ENCODE measurements at places on chromosomes 2 and 18.

- peak; percentile 12 for DNase-seq
Observed at GRCh38 chr2:29607038-29607420, 314.4 kb downstream of the ALK start.

- no peak for DNase-seq
Observed at GRCh38 chr2:120683081-120683480, 52.6 kb upstream of the GLI2 start.

GRCh38 chr18:12747530-12748315, 44.9 kb downstream of the PSMG2 start:
- DNase-seq, result no peak

- no peak for DNase-seq
Observed at GRCh38 chr2:174341995-174342685, 7.4 kb downstream of the SP9 start.

DNA sequence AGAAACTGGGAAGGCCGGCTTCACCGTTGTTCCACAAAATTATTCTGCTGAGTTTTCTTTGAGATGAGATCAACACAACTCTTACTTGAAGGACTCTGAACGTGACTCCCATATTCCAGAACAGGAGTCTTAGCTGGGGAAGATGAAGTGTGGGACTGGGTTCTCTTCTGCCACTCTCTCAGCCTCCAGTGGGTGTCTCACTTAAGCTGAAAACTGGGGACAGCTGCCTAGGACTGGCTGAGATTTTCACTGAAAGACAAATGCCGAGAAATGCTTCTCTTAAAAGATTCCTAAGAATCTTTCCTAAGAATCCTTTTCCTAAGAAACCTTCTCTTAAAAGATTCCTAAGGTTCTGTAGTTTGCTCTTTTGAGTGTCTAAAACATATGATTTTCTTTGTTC, 156.6 kb upstream of the LHCGR start:
- no peak for DNase-seq

DNA sequence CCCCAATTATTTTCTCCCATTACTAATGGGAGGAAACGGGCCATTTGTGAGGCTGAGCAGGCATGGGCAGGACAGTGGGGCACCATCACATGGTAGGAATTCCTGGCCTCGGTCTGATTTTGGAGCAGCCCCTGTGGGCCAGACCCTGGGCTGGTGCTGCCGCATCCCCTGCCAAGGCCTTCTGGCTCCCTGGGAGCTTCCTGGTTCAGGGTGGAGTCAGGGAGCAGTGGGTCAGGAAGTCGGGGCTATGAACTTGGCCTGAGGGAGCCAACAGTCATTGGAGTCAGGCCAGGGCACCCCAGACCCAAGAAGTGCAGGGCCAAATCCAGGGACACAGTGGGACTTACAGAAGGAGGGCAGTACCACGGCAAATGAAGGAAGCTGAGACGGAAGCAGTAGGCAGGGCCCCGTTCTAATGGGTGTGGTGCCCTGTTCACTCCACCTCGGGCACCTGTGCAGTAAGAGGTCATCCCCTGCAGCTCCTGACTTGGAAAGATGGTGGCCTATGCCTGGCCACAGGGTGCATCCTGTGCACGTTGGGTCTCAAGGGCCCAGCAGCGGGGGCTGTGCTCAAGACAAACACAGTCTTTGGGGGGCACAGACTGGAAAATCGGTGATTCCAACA, 328.1 kb downstream of the SMAD2 start:
- no peak for DNase-seq

- DNase-seq, result no peak
Observed at GRCh38 chr2:191404568-191404991, 159.4 kb downstream of the MYO1B start.

- DNase-seq, result no peak
Observed at GRCh38 chr18:27581296-27581904, 396.3 kb upstream of the CHST9 start.

- peak; percentile 59 for DNase-seq
Observed at GRCh38 chr2:159807183-159808031, 9.4 kb upstream of the CD302 start.

GRCh38 chr2:122491011-122491410, 735.6 kb downstream of the TSN start:
- no peak for DNase-seq

DNA sequence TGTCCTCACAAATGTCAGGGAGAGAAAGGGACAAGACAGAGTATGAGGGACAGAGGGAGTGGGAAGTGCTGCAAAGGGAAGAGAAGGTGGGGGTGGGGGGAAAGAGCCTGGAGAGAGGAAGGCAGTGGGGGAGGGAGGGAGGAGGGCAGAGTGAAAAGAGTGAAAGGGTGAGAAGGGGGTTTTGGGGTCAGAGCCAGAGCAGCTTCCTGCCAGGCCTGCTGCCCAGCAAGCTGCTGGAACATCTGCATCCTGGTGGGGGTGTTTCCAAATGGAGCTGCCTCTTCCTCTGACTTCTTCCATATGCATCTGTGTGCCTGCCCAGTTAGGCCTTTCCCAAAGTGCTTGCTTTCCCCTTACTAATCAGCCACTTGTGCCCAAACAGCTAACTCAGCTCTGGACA, 94.3 kb upstream of the CELF4 start:
- DNase-seq, result no peak

DNA sequence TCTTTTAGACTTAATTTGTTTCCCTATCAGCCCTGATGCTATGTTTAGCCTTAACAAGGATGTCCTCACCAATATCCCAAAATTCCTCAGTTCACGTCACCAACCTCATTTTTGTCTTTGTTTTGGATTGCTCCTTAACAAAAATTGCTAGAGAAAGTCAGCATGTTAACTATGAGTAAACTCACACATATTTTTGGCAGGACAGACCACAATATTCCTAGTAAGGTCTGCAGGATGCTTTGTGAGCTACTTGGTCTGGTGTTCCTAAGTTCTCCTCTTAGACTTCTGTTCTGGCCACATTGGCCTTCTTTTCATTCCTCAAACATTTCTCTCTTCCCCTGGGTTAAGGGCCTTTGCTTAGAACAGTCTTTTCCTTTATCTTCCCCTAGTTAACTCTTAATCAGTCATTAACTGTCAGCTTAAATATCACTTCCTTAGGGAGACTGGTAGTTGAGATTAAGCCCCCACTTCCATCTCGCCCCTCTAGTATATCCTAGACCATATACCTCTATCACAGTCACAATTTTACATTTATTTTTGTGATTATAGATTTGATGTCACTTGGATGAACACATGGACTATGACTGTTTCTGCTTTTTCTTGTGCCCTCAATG, 116.2 kb downstream of the ADCYAP1 start:
- no peak for DNase-seq

GRCh38 chr2:67719351-67719750, 322.2 kb downstream of the ETAA1 start:
- DNase-seq, result no peak

DNA sequence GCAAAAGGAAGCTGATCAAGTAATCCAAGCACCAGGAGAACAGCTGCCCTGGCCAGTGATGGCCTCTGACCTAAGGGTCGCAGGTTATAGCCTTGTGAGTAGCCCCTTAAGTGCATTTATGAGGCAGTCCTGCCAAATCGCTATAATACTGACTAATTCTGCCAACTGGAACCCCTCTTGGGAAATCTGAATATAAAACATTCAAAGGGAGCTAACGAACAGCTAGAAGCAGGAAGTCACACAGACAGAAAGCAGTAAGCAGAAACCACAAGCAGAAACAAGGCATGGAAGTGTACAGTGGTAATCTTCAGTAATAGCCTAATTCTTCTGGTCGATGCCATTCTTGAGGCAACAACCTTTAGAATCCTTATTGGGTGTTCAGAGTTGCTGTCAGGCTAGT, 521.3 kb downstream of the METTL4 start:
- no peak for DNase-seq

DNA sequence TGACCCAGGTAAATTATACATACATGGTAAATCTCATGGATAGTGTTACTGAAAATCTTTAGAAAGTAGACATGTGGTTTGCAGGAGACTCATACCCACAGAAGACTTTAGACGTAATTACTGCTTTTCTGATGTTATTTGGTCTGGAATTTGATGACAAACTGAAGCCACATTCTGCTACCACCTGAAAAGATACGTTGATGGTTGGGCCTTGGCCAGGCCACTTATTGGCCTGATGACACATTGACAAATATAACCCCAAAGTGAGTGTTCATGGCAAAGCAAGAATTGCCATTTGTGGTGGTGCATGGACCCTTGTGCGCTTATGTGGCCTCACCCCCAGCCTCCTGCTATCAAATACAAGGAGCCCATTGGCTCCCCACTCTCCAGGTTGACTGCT, 155.6 kb downstream of the METTL4 start:
- no peak for DNase-seq

DNA sequence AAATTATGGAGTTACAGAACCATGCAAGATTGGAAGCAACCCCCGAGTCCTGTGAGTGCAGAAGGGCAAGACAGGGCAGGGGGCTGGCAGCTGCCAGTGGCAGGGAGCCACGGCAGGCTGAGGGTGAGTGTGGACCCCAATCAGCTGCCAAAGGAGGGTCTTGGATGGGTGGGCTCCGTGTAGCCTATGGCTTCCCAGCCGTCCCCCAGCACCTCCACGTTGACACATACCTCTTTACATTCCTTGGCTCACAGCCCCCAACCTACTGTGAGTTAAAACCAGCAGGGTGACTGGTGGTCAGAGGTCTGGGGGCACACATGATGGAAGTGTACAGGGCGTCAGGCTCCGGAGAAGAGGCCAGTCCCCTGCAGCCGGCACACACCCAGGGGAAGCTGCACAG, 60.9 kb upstream of the SALL3 start:
- no peak for DNase-seq

GRCh38 chr2:235543128-235543750, 49.4 kb downstream of the AGAP1 start:
- no peak for DNase-seq

GRCh38 chr2:231068525-231069222, 12.0 kb downstream of the PSMD1 start:
- DNase-seq, result no peak

DNA sequence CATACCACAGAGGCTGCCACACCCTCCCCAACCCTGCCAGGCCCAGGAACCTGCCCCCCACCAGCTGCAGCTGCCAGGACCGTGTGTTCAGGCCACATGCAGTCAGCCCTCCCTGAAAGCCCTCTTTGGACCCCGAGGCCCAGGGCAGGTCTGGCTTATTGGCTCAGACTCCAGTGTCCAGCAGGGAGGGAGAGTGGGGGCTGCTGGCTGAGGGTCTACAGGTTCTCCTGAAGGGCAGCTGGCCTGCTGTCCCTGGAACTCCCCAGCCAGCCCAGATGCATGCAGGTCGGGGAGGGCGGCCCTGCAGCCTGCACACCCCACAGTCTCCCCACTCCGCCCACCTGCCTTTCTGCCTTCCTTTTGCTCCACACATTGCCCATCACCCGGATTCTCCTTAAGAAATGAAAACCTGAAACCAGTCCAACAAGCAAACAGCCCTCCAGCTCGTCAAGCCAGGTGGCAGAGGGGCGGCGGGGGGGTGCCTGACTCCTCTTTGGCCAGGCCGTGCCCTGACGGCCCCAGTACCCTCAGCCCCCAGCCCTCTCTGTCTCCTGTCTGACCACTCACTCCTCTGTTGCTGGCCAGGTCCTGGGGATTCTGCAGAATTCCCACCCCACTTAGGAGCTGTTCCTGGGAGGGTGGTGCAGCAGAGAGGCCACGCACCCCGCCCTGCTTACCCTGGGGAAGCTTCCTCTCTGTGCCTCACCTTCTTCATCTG, 18.0 kb downstream of the GPR35 start:
- no peak for DNase-seq

- no peak for DNase-seq
Observed at GRCh38 chr2:169362118-169362893, at the start of gene LRP2. LRP2 (minus strand) TSS chr2:169362534; CDS start chr2:169362399, 135 bp downstream.

- DNase-seq, result peak; percentile 47
Observed at GRCh38 chr2:137865954-137866540, 98.2 kb upstream of the HNMT start.

DNA sequence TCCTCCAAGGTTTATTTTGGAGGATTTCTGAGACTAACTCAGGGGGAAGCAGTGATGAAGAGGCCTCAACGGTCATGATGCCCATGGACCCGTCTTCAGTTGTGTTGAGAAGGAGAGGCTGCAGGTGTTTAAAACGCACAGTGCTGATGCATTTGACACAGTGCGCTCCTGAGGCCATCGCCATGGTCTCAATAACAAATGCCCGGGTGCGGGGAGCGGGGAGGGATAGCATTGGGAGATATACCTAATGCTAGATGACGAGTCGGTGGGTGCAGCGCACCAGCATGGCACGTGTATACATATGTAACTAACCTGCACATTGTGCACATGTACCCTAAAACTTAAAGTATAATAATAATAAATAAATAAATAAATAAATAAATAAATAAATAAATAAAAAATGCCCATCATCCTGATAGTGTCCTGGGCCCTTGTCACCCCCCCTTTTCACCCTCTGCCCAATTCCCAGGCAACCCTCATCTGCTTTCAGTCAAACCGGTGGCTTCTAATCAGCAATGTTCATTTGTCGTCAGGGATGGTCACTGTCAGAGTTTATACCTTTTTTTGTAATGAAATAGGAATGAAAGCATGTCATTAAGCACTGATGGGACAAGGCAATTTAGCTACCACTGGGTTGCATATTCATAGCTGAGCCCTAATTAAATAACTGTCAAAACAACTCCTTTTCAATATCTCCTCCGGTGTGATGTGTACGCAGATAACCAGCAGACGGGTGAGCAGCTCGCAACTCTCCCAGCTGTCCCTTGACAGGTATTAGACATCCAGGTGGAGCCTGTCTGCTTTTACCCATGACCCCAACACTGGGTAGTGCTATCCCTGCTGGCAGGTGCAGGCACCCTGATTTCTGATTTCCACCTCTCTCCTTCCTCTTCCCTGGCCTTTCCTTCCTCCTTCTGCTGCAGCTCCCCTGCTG, 95.9 kb downstream of the KCNF1 start:
- DNase-seq, result no peak

- DNase-seq, result peak; percentile 27
Observed at GRCh38 chr2:152523091-152523490, 188.1 kb downstream of the FMNL2 start.

DNA sequence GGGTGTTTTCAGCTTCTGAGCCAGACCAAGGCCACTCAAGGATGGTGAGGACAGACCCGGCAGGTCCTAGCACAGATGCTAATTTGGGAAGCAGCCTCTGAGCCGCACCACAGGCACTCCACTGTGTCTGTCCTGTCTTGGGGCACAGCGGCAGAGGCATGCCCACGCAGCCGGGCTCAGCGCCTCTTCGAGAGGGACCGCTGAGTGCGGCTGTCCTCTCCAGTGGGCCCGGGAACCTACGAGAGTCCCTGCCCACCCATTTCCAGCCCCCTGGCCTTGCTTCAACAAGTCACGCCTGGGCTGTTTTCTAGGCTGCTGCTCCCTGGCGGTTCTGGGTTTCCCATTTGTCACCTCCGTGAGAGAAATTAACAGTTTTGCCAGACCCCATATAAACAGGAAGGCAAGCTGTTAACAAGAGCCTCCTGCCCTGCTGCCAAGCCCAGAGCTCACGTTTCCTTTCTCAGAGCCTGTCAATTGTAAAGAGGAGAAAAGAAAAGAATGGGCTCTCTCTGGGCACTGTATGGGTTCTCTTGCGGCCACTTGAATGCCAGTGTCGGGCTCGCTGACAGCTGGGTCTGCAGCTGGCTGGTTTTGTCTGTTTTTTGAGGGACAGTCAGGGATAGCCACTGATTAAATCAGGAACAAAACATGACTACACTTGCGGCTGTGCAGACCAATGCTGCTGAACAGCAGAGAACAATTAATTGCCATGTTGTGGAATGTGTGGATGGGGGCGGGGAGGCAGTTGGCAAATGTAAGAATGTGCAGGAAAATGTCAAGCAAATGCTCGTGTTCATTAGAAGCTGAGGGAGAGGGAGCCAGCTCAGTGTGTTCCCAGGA, 30.6 kb downstream of the TMEM17 start:
- no peak for DNase-seq
